Activated CD8-positive, alpha-beta T cell treated with anti-CD3 and anti-CD28 coated beads, Interleukin-2, amount 10 ng/mL, durations not matched to agents 7 days and 5 days (primary cell): ENCODE measurements at places on chromosomes 1 and 21.
A peak's percentile ranks its signal among the peaks of the same experiment; 100 is the strongest.

DNA sequence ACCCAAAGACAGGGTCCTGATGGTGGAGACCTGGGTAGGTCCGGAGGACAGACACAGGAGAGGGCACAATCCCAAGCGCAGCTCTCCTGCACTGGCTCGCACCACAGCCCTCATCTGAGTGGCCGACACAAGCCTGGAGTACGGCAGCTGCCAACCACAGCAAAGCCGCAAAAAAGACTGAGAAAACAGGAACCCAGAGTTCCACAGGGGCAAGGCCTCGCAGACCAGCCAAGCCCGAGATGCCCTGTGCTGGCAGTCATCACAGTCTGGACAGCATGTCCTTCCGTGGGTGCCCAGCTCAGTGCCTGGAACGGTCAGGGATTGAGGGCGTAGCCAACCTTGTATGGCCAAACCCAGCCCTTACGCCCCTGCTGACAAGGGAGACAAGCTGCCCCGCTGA is 11.4 kb downstream of the ZBTB48 start:
- DNase-seq, result peak; percentile 36

- no peak for DNase-seq
Observed at GRCh38 chr1:184556665-184557064, 169.8 kb downstream of the C1orf21 start.

DNA sequence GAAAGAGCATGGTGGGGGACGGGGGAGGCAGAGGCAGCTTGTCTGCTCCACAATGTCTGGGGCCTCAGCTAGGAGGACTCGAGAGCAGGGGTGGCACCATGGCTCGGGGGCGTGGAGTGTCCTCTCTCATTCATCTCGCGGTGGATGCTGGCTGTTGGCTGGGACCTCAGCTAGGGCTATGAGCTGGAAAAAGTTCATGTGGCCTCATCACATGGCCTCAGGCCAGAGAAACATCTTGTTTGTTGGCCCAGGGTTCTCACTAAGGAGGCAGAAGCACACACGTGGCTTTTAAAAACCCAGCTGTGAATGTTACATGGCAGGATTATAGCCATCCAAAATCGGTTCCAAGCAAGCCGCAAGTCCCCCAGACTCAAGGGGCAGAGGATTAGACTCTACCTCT is 6.2 kb upstream of the CENPS start:
- no peak for DNase-seq

DNA sequence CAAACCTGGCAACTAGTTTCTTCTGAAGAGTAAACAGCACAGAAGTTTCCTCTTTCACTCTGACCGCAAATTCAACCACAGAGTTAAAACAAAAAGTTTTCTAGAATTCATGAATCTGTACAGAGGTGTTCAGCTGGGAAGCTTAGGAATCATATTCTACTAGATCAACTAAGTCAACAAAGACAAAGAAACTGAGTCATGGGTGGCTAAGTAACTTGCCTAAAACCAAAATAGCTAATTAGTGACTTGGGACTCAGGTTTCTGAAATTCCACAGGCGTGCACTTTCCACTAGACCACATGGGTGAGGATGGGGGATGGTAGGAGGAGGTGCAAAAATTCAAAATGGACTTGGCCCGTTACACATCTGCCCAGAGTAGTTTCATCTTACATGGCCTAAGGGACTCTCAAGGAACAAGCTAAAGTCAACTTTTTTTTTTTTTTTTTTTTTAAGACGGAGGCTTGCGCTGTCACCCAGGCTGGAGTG is 25.8 kb downstream of the PTPN14 start:
- no peak for DNase-seq

- DNase-seq, result no peak
Observed at GRCh38 chr1:21801100-21801499, 11.0 kb upstream of the LDLRAD2 start.

- no peak for DNase-seq
Observed at GRCh38 chr1:184905601-184906322, 68.5 kb downstream of the NIBAN1 start.
